ENCODE measurements at places on chromosomes 6 and 20. TPM values are rescaled to one million over a fixed set of nuclear protein-coding genes. Genes with fewer than 3 reads are reported as not detected.

KCNB1 gene
- not detected for total RNA-seq

SLC32A1 gene
- not detected for total RNA-seq

COL20A1 gene
- not detected for total RNA-seq

COL21A1 gene
- 5.2 TPM for total RNA-seq

CHRNA4 gene
- total RNA-seq: not detected

RIPOR3 gene
- not detected for total RNA-seq

TP53INP2 gene
- 2.4 TPM for total RNA-seq

SLC22A2 gene
- not detected for total RNA-seq

ETV7 gene
- not detected for total RNA-seq

All from dermis lymphatic vessel endothelial cell (primary cell).